Esophagus squamous epithelium (tissue), 5 donors: ENCODE measurements at places on chromosomes 3 and 15. TPM values are rescaled to one million over a fixed set of nuclear protein-coding genes. Genes with fewer than 3 reads are reported as not detected.

DNA sequence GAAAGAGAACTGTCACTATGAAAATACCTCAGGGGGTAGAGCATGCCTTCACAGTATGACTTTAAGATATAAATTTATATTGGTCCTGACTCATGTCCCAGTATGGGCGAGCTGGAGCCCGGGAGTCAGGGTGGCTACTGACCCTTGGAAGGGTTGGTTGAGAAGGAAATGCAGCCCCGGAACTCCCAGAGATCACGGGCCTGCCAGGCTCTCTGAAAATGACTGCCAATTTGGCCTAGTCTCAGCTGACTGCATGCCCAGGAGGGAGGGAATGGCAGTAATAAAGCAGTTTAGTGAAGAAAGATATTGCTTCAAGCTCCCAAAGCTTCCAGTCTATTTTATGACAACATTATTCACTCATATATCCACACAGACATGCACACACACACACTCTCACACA is 299.0 kb downstream of the NR2F2 start:
- no peaks in the 10 kb centered on the region for H3K27me3 ChIP-seq
- no peak overlapping the region for H3K27ac ChIP-seq
- H3K36me3 ChIP-seq: no peaks in the 10 kb centered on the region
- DNase-seq: no peak
- H3K4me3 ChIP-seq: no peak overlapping the region
- no peaks in the 10 kb centered on the region for H3K4me1 ChIP-seq

AP3B2 gene
- total RNA-seq: 0.62 TPM

DNA sequence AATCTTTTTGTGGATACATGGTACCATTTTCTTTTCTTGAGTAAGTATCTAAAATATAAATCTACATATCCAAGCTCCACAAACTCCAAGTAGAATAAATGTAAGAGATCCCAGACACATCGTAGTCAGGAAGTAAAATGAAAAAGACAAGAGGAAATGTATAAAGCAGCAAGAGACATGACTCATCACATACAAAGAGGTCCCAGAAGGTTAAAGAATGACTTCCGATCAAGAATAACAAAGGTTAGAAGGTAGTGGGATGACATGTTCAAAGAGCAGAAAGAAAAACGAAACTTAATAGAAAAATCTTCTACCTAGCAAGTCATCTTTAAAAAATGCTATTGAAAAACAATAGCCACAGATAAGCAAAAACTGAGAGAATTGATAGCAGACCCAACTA is 705.8 kb downstream of the NR2F2 start:
- H3K4me1 ChIP-seq: no peaks in the 10 kb centered on the region
- no peaks in the 10 kb centered on the region for H3K36me3 ChIP-seq
- no peak for DNase-seq
- H3K27ac ChIP-seq: no peak overlapping the region
- H3K27me3 ChIP-seq: no peaks in the 10 kb centered on the region

CACNA2D2 gene
- total RNA-seq: not detected

MTHFS gene
- 4.8 TPM for total RNA-seq

- peaks cover 89% of the 10 kb centered on the region for H3K36me3 ChIP-seq
- H3K27ac ChIP-seq: no peak overlapping the region
- H3K4me1 ChIP-seq: peaks cover 97% of the 10 kb centered on the region
- no peak for DNase-seq
- H3K4me3 ChIP-seq: no peak overlapping the region
- no peaks in the 10 kb centered on the region for H3K27me3 ChIP-seq
Measured at GRCh38 chr3:51682526-51682925, 11.5 kb downstream of the TEX264 start.

DNA sequence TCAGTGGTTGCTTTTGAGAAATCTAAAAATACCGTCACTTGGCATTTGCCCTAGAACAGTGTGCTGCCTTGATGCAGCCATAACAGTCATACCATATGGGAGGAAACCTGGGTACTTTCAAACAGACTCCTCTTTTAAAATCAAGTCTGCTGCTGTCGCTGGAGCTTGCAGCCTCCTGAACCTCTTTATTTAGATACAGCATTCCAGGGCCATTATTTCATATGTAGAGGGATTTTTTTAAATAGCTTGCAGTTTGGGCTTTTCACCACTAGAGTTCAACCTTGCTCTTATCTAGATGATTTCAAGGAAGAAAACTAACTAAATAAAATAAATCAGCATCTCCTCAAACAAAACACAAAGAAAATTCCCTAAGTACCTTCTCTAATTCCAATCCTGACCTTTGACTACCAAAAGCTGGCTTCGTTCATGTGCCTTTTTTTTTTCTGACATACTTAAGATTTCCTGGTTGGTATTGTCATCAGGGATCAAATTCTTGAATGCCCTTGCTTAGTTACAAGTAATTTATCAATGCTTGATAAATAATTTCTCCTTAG is 111.6 kb downstream of the KBTBD8 start:
- no peaks in the 10 kb centered on the region for H3K36me3 ChIP-seq
- no peak overlapping the region for H3K4me3 ChIP-seq
- DNase-seq: no peak
- H3K27ac ChIP-seq: no peak overlapping the region

NTRK3 gene
- 0.80 TPM for total RNA-seq

DNA sequence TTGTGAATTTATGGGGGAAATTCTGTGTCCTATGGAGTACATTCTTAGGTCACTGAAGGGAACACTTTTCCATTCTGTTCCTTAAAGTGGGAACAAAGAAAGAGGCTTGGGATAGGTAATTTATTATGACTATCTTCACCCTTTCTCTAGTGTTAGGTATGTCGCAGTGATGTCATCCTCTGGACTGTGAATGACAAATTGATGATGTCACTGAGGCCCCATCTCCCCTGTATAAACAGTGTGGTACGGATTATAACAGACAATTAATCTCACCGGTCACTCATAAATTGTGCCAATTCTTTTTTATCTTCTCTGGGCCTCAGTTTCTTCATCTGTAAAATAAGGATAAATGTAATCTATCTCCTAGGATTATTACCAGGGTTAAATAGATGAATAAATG is 23.5 kb downstream of the MOBP start:
- no peak overlapping the region for H3K27ac ChIP-seq
- no peaks in the 10 kb centered on the region for H3K4me1 ChIP-seq
- no peak overlapping the region for H3K4me3 ChIP-seq
- DNase-seq: no peak
- H3K27me3 ChIP-seq: no peaks in the 10 kb centered on the region

- peak overlapping the region; percentile 96 for H3K27ac ChIP-seq
- peak; percentile 1 for DNase-seq
- H3K4me1 ChIP-seq: no peaks in the 10 kb centered on the region
- H3K4me3 ChIP-seq: peak overlapping the region; percentile 99
Measured at GRCh38 chr3:66499881-66500575, 794 bp downstream of the LRIG1 start.

LRRC31 gene
- not detected for total RNA-seq

CCR2 gene
- 6.0 TPM for total RNA-seq

MEIS2 gene
- 6.6 TPM for total RNA-seq

GRCh38 chr3:168272343-168272985 is 176.7 kb upstream of the GOLIM4 start:
- no peak overlapping the region for H3K27ac ChIP-seq
- H3K4me1 ChIP-seq: no peaks in the 10 kb centered on the region
- no peak overlapping the region for H3K4me3 ChIP-seq
- no peaks in the 10 kb centered on the region for H3K27me3 ChIP-seq
- DNase-seq: no peak

- no peaks in the 10 kb centered on the region for H3K27me3 ChIP-seq
- H3K4me3 ChIP-seq: no peak overlapping the region
- no peaks in the 10 kb centered on the region for H3K4me1 ChIP-seq
- H3K36me3 ChIP-seq: no peaks in the 10 kb centered on the region
Measured at GRCh38 chr15:35349916-35350315, 196.0 kb downstream of the DPH6 start.

DNA sequence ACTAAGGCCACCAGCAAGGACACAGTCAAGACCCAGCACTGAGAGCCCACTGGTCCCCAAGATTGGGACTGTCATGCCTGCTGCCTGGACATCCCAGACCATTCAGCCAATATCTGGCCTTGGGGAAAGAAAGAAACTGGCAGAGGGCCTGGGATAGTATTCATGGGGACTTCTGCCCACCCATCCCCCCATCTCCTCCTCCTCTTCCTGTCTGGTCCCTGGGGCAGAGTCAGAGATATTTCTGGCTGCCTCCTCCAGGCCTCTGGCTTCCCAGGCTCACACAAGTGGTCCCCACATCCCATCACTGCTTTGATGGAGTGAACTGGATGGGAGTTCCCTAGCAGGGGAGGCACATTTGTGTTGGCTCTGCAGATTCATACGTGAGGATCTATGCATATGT is 4.2 kb upstream of the RASL12 start:
- H3K4me1 ChIP-seq: peaks cover 6% of the 10 kb centered on the region
- no peaks in the 10 kb centered on the region for H3K36me3 ChIP-seq
- no peaks in the 10 kb centered on the region for H3K27me3 ChIP-seq
- DNase-seq: no peak
- peak overlapping the region; percentile 97 for H3K27ac ChIP-seq

- no peaks in the 10 kb centered on the region for H3K27me3 ChIP-seq
- H3K4me1 ChIP-seq: peaks cover 3% of the 10 kb centered on the region
- no peak overlapping the region for H3K4me3 ChIP-seq
- DNase-seq: no peak
- H3K27ac ChIP-seq: no peak overlapping the region
Measured at GRCh38 chr15:48795901-48796300, 15.0 kb downstream of the CEP152 start.

- H3K36me3 ChIP-seq: no peaks in the 10 kb centered on the region
- no peak for DNase-seq
- peak overlapping the region; percentile 51 for H3K27ac ChIP-seq
- H3K27me3 ChIP-seq: no peaks in the 10 kb centered on the region
Measured at GRCh38 chr15:33022629-33023028, 171.9 kb downstream of the FMN1 start.

GRCh38 chr3:27728195-27729087 is 6.3 kb upstream of the EOMES start:
- no peaks in the 10 kb centered on the region for H3K36me3 ChIP-seq
- H3K27ac ChIP-seq: no peak overlapping the region
- DNase-seq: no peak
- H3K4me3 ChIP-seq: peak overlapping the region; percentile 46

DNA sequence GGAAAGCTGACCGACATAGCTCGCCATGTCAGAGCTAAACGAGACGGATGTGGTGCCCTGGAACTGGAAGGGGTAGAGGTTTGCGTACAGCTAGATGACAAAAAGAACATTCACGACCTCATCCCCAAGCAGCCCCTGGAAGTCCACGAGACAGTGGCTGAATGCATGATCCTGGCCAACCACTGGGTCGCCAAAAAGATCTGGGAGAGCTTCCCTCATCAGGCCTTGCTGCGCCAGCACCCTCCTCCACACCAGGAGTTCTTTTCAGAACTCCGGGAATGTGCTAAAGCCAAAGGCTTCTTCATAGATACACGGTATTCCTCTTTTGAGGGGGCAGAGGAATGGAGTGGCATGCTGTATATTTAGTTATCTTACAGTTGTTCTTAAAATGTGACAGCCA is 30.4 kb downstream of the TIPIN start:
- DNase-seq: no peak
- H3K4me3 ChIP-seq: no peak overlapping the region
- H3K4me1 ChIP-seq: no peaks in the 10 kb centered on the region
- H3K27me3 ChIP-seq: no peaks in the 10 kb centered on the region
- no peak overlapping the region for H3K27ac ChIP-seq

DNA sequence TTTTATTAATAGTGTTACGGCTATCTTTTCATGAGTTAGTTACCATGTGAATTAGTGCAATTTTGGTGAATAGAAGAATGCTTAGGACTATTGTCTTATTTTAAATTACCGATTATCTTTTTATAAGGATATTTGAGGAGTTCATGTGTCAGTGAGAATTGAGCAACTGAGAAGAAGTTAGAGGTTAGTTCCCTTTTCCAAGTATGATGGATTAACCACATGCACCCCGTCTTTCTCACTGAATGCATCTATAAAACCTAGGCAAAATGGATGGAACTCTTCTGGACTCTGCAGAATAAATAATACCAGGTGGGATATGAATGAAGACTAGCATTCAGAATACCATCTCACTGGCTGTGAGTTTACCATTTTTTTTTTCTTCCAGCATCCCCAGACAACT is 74.3 kb downstream of the TCF12 start:
- peaks cover 8% of the 10 kb centered on the region for H3K4me1 ChIP-seq
- H3K36me3 ChIP-seq: peaks cover 10% of the 10 kb centered on the region
- H3K27me3 ChIP-seq: no peaks in the 10 kb centered on the region
- no peak overlapping the region for H3K27ac ChIP-seq
- no peak overlapping the region for H3K4me3 ChIP-seq

DNA sequence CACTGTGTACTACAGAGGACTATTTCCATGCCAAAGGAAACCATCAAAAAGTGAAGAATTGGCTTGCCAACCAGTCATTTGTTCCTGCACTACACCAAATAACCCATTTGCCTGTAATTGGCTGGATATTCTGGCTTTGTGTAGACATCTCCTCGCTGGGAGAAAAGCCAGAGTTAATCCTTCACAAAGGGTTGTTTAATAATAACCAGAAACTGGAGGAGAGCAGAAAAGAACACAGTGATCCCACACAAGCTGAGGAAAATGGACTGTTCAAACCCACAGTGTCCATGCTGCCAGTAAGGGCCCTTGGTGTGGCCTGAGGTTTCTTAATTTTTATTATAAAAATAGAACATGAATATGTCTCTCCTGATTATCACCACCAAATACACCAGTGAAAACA is 294.0 kb downstream of the RORA start:
- peak overlapping the region; percentile 71 for H3K27ac ChIP-seq
- no peaks in the 10 kb centered on the region for H3K27me3 ChIP-seq
- no peak overlapping the region for H3K4me3 ChIP-seq
- no peak for DNase-seq
- peaks cover 50% of the 10 kb centered on the region for H3K4me1 ChIP-seq

DNA sequence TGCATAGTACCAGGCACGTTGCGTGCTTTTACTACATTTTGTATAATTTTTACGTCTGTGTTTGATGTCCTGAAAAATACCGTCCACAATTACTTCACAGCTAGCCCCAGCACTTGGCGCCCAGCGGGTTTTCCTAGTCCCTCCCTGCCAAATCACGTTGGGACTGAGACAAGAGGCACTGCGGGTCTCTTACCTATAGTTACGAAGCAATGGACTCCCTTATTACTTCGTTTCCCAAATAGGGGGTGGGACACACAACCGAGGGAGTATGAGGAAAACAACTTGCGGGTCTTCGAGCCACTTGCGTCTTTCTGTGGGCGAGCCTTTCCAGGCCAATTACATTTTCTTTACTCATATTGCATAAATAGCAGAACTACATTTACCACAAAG is 620 bp upstream of the CMSS1 start:
- peak overlapping the region; percentile 73 for H3K4me3 ChIP-seq
- peak overlapping the region; percentile 86 for H3K27ac ChIP-seq
- H3K36me3 ChIP-seq: no peaks in the 10 kb centered on the region
- no peaks in the 10 kb centered on the region for H3K27me3 ChIP-seq
- no peak for DNase-seq

DNA sequence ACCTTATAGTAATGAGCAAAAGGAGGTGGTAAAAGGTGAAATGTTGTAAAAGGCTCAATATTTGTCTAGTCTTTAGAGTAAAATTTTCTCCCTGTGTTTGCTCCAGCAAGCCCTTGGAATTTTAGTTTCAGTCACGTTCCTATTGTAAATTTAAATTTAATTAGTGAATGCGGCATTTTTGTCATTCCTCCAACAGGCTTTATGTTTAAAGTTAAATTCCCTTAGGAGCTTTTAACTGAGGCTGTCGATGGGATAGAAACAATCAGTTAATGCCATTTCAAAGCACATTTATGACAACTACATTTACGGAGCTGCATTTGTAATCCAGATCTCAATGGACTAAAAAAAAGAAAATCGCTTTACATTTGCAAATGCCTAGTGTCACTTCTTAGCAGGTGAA is 868 bp upstream of the GADL1 start:
- H3K4me3 ChIP-seq: no peak overlapping the region
- no peaks in the 10 kb centered on the region for H3K4me1 ChIP-seq
- H3K36me3 ChIP-seq: no peaks in the 10 kb centered on the region
- DNase-seq: no peak
